ENCODE measurements at places on chromosomes 7 and 10. TPM values are rescaled to one million over a fixed set of nuclear protein-coding genes. Genes with fewer than 3 reads are reported as not detected.

Gene PAPOLB
- total RNA-seq = not detected

Gene NPY4R2
- not detected for total RNA-seq

Gene NKX1-2
- 3.3 TPM for total RNA-seq

Gene NRBF2
- 20.4 TPM for total RNA-seq

Gene SNCG
- 8.9 TPM for total RNA-seq

Gene NUTM2E
- total RNA-seq = not detected
